ENCODE measurements at places on chromosomes 11 and 22. TPM values are rescaled to one million over a fixed set of nuclear protein-coding genes. Genes with fewer than 3 reads are reported as not detected.
A peak's percentile ranks its signal among the peaks of the same experiment; 100 is the strongest.

MUC2 gene
- 0.43 TPM for total RNA-seq

- DNase-seq: no peak
These were observed 439 bp downstream of the YAP1 start for GRCh38 chr11:102110761-102111010.

MS4A3 gene
- total RNA-seq: 6.6 TPM

JHY gene
- total RNA-seq: 10.8 TPM

- DNase-seq: no peak
These were observed 1.7 kb downstream of the RASD2 start for GRCh38 chr22:35542157-35542938.

- DNase-seq: peak; percentile 51
These were observed 10.5 kb downstream of the AASDHPPT start for GRCh38 chr11:106087815-106088435.

- no peak for DNase-seq
These were observed 77.7 kb downstream of the PTPRJ start for GRCh38 chr11:48058064-48058463.

PACSIN3 gene
- total RNA-seq: 53.3 TPM

DNA sequence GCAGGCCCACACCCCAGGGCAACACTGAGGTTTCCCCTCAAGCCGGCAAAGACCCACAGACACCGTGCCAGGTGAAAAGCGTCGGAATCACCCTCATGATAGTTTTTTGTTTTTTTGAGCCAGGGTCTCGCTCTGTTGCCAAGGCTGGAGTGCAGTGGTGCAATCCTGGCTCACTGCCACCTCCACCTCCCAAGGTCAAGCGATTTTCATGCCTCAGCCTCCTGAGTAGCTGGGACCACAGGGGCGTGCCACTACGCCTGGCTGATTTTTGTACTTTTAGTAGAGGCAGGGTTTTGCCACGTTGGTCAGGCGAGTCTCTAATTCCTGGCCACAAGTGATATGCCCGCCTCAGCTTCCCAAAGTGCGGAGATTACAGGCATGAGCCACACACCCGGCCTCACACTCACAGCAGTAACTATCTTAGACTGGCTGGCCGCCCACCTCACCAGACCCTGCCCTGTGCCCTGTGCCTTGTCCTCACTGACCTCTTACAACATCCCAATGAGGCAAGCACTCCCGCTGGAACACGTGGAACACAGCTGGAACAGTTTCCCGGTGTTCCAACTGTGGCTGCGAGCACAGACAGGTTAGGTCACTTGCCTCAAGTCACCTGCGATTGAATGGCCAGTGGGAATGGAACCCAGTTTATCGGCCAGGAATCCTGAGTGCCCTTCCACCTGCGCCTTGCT, 21.1 kb downstream of the LRRC10B start:
- peak; percentile 44 for DNase-seq

DNA sequence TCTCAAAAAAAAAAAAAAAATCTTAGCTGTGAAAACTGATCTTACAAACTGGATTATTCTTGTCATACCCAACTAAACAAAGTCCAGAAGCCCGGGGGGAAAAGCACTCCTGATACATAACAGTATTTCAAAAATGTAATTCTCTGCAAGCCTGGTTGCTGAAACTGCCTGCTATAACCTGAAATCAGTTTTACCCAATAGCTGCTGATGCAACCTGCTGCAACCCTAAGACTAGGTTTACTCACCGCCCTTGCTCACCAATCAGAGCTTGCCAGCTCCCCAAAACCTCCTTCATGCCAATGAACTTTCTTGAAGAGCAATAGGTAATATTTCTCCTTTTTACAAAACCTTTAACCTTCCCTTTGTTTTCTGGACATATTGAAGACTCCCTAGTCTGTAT, 12.4 kb downstream of the FGF19 start:
- no peak for DNase-seq

ADM gene
- 45.9 TPM for total RNA-seq

PICK1 gene
- 32.4 TPM for total RNA-seq

PGM2L1 gene
- total RNA-seq: 10.4 TPM

GRCh38 chr22:27790376-27791158, 11.0 kb downstream of the MN1 start:
- no peak for DNase-seq

- no peak for DNase-seq
These were observed 153.4 kb downstream of the LDLRAD3 start for GRCh38 chr11:36097219-36097650.

LRRC10B gene
- 9.2 TPM for total RNA-seq

All from lung (tissue), 17 donors.